ENCODE measurements at places on chromosomes 4 and X. TPM values are rescaled to one million over a fixed set of nuclear protein-coding genes. Genes with fewer than 3 reads are reported as not detected.

PDCL2 gene
- not detected for total RNA-seq

- no peak overlapping the region for H3K4me3 ChIP-seq
- no peak overlapping the region for H3K27ac ChIP-seq
- no peaks in the 10 kb centered on the region for H3K4me1 ChIP-seq
- H3K27me3 ChIP-seq = no peaks in the 10 kb centered on the region
- no peak for DNase-seq
Observed at GRCh38 chrX:24760363-24761000, 66.8 kb downstream of the POLA1 start.

GRCh38 chr4:101032541-101032940 is 314.8 kb downstream of the PPP3CA start:
- H3K27ac ChIP-seq = no peak overlapping the region
- H3K4me1 ChIP-seq = no peaks in the 10 kb centered on the region
- no peak overlapping the region for H3K4me3 ChIP-seq
- no peaks in the 10 kb centered on the region for H3K27me3 ChIP-seq
- peaks cover 20% of the 10 kb centered on the region for H3K36me3 ChIP-seq

ARAP2 gene
- total RNA-seq = 74.5 TPM

OTUD6A gene
- not detected for total RNA-seq

DNA sequence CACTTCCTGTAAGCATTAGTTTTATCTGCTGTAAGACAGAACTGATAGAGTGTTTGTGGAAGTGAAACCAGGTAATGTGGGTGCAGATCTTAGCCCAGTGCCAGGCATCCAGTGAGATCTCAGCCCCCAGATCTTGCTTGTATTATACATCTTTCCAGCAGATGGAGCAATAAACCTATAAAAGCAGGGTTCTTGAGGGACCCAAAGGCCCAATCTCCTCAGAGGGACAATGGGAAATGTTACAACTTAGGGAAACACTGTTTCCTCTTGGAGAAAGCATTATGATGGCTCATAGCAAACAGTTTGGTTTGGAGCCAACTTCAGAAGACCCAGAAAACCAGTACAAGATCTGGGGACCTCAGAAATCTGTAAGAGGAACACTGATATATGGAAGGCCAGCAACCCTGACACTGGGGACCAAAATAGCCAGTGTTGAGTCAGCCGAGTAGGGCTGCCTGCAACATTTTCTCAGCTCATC is 206.3 kb downstream of the SLC7A11 start:
- no peak overlapping the region for H3K4me3 ChIP-seq
- no peak overlapping the region for H3K27ac ChIP-seq
- DNase-seq = no peak

OTC gene
- total RNA-seq = 0.71 TPM

MAGEC2 gene
- not detected for total RNA-seq

DNA sequence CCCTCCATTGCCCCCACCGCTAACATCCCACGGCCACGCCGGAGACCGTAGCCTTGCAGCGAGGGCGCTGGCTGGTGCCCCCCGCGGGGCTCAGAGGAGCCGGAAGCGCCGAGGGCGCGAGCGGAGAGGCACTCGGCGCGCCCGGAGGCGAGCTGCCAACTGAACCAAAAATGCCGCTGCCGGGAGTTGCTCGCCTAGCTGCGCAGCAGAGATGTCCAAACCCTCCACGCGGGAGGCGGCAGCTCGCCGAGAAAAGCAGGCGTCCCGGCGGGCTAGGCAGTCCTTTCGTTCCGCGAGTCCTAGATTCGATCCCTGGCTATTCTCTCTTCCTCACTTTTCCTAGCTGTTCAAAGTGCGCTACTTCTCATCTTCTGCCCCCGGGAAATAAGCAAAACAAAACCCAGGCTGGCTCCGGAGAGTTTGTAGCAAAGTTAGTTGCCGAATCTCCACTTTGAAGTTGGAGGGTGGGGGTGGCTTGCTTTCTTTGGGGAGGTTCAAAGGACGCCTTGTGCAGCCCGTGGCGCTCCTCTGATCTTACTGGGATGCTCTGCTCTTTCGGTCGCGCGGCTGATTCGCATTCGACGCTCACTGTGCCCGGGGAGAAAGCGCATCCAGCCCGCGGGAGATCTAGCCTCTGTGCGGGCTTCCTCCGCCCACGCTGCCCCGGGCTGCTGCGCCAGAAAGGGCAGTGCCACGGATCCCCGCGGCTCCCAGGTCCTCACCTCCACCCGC is 723 bp downstream of the NKX6-1 start:
- H3K27me3 ChIP-seq = peaks cover 100% of the 10 kb centered on the region
- H3K36me3 ChIP-seq = no peaks in the 10 kb centered on the region
- peak overlapping the region; percentile 48 for H3K4me3 ChIP-seq
- no peak overlapping the region for H3K27ac ChIP-seq

DNA sequence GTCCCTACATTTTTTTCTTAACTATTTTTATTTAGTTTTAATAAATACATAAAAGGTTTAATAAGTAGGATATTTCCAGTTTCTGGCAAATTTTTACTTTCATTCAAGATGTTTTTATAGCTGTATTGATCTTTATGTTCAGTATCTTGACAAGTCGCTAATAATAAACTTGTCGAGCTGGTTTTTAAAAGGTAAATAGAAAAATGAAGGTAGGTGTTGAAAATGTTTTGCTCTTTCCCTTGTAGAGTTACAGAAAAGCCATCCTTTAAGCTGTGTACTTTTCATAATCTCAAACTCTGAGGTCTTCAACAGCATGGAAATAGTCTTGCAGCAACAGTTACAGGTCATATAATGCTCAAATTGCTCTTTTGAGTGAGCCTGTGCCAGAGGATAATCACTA is 52.6 kb downstream of the RS1 start:
- H3K27ac ChIP-seq = no peak overlapping the region
- no peak overlapping the region for H3K4me3 ChIP-seq
- H3K27me3 ChIP-seq = no peaks in the 10 kb centered on the region

GRCh38 chr4:152011469-152011868 is 250.7 kb upstream of the GATB start:
- no peak for DNase-seq
- H3K27ac ChIP-seq = no peak overlapping the region
- H3K27me3 ChIP-seq = no peaks in the 10 kb centered on the region
- H3K36me3 ChIP-seq = no peaks in the 10 kb centered on the region

GRCh38 chr4:121139533-121140222 is 24.4 kb downstream of the TNIP3 start:
- H3K27ac ChIP-seq = no peak overlapping the region
- H3K36me3 ChIP-seq = no peaks in the 10 kb centered on the region
- no peak for DNase-seq
- H3K27me3 ChIP-seq = no peaks in the 10 kb centered on the region
- H3K4me3 ChIP-seq = no peak overlapping the region
